ENCODE measurements at places on chromosomes 12 and 14.

DNA sequence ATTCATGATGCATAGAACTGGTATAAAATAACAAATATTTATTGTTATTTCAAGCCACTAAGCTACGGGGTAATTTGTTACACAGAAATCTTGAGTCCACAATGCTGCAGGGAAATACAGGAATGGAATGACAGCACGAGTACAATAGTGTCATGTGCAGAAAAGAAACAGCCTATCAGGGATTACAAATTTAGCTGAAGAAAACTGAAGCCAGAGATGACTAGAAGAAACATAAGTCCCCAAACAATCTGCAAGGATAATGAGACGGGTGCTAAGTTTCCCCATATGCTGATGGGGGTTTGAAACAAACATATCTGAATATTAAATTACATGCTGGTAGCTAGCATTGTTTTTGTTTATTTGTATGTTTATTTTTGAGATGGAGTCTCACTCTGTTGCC is 8.9 kb downstream of the ARMH4 start:
- DNase-seq = no peak

GRCh38 chr14:26216786-26217185 is 381.0 kb downstream of the NOVA1 start:
- DNase-seq = no peak

DNA sequence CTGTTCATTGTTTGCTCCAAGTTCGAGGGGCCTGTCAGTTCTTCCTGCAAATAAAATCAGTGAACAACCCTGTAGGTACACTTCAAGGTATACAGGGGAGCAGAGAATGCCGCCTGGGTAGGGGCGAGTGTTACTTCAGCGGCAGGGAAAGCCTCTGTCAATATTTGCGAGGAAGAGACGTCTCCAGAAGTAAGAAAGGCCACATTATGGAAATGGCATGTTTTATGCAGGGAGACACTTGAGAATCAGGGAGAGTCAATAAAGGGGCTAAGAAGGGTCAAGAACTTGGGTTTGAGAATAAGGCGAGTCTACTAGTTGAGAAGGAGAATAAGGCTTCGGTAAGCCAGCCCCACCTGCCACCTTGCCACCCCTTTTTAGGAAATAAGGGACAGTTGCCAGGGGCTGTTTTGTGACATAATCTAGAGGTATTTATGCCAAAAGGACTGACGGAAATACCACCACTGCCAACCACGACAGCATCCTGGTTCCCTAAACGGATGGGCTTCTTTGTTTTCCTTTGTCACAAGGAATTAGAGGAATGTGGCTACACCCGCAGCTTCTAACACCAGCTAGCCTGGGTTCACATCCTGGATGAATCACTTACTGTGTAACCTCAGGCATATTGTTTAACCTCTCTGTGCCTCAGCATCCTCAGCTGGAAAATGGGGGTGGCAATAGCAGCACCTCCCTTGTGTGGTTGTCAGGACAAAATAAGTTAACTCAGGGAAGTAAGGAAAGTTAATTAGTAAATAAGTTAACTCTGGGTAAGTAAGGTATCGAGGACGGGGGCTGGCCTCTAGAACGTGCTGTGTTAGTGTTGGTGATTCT is 67.7 kb downstream of the EID3 start:
- no peak for DNase-seq

DNA sequence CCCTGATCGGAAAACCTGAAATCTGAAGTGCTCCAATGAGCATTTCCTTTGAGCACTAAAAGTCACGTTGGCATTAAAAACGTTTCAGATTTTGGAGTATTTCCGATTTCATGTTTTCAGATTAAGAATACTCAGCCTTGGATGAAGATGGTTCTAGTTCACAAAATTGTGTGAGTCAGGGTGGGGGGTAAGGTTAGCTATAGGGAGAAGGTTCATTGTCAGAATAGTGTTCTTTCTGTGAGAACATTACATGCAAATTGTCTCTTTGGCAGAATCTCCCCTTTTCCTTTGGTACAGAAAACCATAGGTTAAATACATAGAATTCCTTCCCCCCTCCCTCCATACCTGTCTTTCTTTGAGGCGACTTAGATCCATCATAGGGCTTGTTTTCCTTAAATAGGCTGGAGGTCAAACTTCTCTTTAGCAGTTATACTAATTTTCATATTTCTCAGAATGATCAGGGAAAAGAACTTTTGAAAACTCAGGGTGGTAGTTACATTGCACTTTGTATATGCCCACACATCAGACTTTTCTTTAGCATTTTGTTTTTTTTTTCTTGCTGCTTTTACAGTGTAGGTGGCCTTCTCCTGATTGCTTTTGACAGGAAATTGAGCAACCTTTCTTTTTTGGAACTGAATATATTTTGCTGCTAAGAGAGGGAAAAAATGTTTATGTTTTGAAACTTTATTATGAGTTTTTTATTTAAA is 503.5 kb downstream of the PCNX1 start:
- no peak for DNase-seq

DNA sequence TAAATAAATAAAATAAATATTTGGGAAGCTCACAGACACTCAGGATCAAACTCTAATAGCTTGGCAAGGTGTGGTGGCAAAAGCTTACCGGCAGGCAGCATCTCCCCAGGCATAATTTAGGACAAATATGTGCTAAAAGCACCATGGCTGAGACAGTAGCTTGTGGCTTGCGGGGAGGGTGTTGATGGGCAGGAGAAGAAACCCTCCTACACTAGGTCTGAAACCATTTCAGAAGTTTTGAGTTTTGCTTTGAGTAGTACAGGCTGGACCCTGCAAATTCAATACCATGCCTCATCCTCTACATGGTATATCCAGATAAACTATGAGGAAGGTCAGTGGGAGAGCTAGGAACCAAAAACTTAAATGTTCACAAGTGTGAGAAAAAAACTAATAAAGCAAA is 33.1 kb downstream of the MAP3K9 start:
- DNase-seq = no peak

- DNase-seq = peak; percentile 32
Observed at GRCh38 chr14:101076451-101077198, 173.1 kb upstream of the RTL1 start.

GRCh38 chr12:124683152-124684124 is 116.0 kb upstream of the NCOR2 start:
- no peak for DNase-seq

DNA sequence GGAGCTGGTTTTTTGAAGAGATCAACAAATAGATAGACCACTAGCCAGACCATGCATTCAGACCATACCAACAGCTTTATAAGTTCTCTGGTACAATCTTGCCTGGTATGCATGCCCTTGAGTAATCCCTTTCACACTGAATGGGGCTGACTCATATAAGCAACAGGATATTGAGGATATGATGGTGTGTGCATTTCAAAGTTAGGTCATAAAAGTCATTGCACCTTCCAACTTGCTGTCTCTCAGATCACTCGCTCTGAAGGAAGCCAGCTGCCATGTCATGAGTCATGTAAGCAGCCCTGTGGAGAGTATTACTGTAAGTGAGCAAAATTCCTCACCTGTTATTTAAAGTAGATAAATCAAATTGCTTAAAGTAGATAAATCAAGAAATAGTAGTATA is 45.0 kb upstream of the OR6J1 start:
- DNase-seq = no peak

- DNase-seq = peak; percentile 79
Observed at GRCh38 chr12:2891240-2892053, 756 bp downstream of the TULP3 start.

DNA sequence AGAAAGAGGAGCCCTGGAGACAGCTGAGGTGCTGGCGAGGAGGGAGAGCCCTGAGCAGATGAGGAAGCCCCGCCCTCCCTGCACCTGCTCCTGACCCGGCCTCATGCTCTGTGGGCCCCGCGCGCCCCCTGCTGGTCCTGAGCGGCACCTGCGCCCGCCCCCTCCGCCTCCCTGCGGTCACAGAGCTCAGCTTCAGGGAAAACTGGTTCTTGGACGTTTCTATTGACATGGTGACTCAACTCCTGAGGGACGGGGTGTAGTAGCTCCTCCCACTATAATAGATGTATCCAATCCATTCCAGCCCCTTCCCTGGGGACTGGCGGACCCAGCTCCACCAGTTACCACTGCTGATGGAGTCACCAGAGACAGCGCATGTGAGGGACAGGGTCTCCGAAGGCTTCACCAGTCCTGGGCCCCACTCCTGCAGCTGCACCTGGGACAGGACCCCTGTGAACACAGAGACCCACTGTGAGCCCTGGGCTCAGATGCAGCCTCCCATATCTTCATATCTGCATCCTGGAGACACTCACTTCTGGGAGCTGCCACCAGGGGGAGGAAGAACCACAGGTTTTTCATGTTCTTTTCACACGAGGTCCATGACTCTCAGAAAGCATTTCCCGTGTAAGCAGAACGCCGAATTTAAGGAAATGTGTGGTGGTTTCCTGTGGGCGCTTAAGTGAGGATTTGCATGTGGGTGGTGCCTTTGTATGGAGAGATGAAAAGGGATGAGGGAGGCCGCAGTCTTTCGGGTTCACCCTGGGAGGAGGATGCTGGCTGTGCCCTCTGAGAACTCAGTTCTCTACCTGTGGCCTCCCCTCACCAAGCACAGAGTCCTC is 1346.4 kb downstream of the TMEM121 start:
- DNase-seq = peak; percentile 62

DNA sequence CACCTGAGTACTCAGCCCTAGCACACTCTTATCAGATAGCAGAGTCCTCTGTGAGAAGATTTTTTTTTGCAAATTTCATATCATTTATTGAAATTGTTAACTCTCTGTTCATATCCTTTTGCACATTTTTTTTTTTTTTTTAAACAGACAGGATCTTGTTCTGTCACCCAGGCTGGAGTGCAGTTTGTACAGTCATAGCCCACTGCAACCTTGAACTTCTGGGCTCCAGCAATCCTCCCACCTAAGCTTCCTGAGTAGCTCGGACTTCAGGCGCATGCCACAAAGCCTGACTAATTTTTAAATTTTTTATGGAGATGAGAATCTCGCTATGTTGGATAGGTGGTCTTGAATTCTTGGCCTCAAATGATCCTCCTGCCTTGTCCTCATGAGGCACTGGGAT is 4.3 kb downstream of the PARP2 start:
- no peak for DNase-seq

DNA sequence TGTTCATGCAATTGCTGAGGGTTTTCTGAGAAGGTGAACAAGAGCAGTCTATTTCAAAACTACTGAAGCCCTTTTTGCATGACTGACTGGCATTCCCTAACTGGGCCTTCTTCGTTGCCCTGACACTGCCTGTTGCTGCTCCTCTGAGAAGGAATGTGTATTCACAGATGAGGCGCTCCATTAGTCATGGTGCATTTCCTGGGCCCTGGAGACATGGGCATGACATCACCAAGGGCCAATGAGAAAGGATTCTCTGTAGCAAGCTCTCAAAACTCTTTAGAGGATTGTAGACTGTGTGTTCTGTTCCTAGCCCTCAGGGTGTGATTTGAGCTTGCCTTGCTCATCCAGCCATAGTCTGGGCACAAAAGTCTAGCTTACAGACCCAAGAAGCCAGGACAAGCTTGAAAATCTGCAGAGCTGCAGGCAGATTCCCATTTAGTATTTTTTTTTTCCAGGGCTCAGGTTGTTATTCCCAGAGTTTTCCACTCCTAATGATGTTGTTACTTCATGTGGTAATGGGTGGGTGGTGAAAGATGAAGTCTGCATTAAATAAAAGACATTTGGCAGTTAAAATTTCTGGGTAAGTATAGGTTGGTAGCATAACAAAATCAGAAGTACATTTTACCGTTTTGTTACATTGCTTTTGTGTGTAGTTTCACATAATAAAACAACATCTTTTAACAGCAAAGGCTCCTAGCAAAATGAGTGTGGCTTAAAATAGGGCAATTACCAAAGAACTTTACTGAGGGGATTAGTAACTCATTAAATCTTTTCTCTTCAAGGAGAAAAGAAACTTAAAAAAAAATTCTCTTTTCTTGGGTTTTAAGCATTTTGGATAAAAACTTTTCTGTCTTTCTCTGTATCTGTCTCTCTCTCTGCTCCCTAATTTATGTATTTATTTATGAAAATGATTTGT is 318.4 kb downstream of the RAD51B start:
- no peak for DNase-seq
